ENCODE measurements at places on chromosomes 16 and 17. TPM values are rescaled to one million over a fixed set of nuclear protein-coding genes. Genes with fewer than 3 reads are reported as not detected.

- DNase-seq = no peak
Measured at GRCh38 chr16:31200821-31201568, 1.6 kb downstream of the PYCARD start.

GRCh38 chr16:59213952-59214351 lies 479.8 kb upstream of the GOT2 start:
- no peak for DNase-seq

- DNase-seq = no peak
Measured at GRCh38 chr17:16652847-16653366, 743 bp downstream of the ZNF624 start.

DNA sequence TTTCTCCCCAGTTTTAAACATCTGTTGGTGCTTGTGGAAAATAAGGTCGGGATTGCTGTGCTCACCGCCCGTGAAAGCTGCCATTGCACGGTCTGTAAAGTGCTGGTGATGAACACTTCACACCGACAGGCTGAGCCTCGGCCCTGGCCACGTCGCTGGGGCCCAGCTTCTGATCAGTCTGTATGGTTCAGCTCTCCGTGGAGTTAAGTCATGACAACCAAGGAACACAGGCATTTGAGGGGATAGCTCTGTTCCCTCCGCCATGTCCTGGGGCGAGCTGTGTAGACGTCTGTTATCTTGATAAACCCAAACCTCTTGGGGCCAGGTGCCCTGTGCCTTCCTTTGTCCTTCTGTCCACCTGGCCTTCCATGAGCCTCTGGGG lies 110.6 kb downstream of the METRNL start:
- no peak for DNase-seq

DNA sequence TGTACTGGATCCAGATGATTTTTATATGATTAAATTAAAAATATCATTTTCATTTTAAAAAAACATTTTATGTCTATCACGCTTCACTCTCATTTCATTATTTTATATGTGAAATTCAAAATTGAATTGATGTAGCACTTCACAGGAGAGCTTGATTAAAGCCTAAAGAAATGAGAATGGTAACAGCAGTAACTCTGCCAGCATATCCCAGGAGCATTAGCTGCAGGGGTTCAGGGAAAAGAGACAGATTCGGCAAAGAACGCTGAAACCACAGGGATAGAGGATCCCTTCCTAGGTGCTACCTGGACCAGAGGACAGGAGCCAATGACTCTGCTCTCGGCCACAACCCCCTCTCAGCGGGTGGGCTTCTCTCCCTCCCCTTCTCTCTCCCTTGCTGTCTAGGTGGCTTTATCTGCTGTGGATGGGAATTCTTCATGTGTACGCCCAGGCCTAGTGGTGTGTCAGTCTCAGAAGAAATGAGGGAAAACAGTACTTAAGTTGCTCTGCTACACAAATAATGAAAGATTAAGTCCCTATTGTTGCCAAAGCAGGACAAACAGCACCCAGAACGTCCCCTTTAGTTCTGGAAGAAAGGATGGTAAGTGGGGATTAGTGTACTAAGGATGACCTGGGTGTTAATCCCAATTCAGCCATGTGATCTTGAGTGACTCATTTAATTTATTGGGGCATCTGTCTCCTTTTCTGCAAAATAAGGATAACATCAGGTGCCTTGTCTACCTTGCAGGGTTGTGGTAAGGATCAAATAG lies 123.3 kb downstream of the CDK5R1 start:
- no peak for DNase-seq

ETV4 gene
- 4.3 TPM for total RNA-seq
